ENCODE measurements at places on chromosomes 2 and 18.

- DNase-seq = peak; percentile 3
Observed at GRCh38 chr18:29383311-29384273, 1206.7 kb upstream of the CDH2 start.

DNA sequence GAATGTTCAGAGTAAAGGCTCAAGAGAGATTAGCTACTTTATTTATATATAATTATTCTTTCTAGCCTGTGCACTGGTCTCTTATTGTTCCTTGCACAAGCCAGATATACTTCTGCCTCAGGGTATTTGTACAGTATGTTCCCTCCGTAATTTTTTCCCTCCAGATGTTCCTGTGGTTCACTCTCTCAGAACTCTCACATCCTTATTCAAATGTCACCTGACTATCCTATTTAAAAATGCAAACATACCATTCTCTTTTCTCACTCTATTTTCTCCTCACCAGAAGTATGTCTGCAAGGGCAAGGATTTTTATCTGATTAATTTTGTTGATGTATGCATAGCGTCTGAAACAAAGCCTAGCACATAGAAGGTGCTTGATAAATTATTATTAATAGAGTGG is 64.0 kb upstream of the CERS6 start:
- DNase-seq = no peak

DNA sequence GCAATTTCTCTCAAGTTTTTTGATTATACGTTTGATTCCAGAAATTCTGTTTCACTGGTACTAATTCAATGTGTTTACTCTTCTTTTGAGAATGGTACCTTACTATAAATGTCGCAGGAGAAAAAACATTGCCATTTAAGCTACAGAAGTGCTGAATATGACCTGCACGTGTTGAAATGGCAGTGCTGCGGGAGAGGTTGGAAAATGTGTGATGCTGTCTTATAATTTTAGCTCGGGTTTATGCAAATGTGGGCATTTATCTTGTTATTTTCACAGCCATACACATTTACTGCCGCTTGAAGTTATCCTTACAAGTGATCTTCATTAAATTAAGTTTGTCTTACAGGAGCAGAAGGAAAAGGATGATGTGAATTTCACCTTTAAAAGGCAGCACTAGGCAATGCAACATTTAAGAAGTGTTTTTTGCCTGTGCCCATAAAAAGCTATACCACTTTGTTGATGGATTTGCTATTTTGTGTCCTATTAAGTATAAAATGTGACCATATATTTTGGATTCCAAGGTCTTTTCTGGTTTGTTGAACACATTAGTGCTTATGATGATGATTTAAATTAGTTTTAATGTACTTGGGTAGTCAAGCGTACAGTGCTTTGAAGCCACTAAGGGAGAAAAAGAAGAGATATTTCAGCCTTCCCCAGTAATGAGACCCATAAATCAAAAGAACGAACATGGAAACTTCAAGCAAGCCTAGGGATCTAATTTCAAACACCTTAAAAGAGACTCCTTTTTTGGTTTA is 112.1 kb downstream of the LTBP1 start:
- no peak for DNase-seq

DNA sequence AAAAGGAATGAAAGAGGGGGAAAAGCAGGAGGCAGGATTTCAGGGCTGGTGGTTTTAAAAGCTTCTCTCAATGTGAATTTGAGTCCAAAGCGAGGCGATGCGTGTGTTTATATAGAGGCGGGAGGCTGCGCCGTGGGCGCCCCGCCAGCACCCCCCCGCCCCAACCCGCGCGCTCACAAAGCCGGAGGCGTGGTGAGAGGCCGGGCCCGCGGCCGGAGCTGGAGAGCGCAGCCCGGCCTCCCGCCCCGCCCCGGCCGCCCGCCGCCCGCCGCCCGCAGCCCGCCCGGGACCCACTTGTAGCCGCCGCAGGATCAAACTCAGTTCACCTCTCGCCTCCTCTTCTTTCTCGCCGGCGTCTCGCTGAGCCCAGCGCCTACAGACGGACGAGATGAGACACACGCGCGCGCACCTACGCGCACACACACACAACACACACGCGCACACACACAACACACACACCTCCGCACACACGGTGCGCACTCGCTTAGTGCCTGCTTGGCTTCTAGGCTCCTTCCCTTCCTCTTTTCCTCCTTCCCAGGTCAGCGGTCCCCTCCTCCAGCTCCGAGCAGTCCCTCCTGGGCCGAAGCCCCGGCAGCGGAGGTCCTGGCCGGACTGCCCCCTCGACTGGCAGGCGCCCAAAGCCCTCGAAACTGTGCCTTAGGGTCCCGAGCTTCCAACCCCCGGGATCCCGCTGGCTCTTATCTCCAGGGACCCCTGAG is 1.3 kb upstream of the CYP26B1 start:
- DNase-seq = no peak

GRCh38 chr18:80143881-80144280 is 34.8 kb downstream of the ADNP2 start:
- no peak for DNase-seq

GRCh38 chr2:120236791-120237190 is 13.6 kb upstream of the TMEM185B start:
- DNase-seq = no peak

DNA sequence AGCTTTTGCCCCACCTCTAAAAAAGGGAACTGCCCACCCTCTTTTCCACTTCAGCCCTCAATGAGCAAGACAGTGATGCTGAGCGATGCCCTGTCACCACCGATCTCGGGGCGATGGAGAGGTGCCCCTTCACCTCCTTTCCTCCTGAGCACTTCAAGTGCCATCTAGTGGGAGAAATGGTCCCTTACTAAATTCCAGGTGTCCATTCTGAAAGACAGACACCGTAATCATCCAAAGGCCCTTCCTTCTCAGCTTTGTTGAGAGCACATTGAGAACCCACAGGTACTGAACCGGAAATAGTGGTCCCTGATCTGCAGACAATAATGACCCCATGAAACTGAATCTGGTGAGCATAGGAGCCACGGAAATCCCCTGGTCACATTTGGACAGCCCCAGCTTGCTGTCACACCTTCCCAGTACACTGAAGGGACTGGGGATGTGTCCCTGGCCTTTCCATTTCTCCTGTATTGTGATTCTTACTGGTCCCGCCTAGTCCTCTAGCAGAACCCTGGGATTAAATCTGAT is 38.5 kb downstream of the KCTD18 start:
- no peak for DNase-seq

GRCh38 chr2:134207589-134208209 is 46.2 kb upstream of the MGAT5 start:
- no peak for DNase-seq

- DNase-seq = no peak
Observed at GRCh38 chr2:240426845-240427721, 8.4 kb upstream of the GPC1 start.

DNA sequence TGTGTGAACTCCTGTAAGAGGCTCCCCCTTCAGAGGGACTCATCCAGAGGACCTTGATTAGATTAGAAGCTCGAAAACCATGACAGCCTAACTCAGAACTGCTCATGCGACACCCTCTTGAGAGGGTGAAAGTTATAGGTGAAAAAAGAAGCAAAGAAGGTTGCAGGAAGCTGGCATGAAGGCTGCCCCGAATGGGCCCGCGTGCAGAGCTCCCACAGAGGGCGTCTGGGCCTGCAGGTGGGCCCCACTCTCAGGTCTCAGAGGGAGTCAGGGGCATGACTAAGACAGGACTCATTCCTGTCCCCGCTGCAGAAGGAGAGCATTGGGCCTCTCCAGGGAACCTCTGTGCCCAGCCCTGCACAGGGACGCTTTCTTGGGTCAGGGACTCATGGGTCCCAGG is 235.4 kb downstream of the EIPR1 start:
- DNase-seq = no peak

DNA sequence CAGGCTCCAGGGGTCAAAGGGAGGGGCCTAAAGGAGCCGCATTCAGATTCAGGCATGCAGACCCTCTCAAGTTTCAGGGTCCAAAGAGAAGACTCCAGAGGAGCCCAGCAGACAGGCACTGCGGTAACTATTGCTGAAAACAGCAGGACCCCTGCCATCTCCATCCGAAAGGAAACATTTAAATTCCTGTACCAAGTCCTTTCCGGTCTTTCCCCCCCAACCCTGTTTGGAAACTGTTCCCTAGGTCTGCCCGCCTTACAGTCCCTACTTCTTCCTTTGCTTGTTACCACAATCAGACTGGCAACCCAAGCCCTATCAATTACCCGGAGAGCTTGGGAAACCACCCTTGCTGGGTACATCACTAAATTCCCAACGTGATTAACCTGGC is 82.0 kb downstream of the DNMT3A start:
- DNase-seq = no peak

GRCh38 chr2:181308766-181309515 is 148.2 kb upstream of the ITGA4 start:
- no peak for DNase-seq

- no peak for DNase-seq
Observed at GRCh38 chr2:168300460-168300859, 53.1 kb upstream of the STK39 start.

GRCh38 chr18:49861659-49862058 is 48.3 kb upstream of the ACAA2 start:
- no peak for DNase-seq

- no peak for DNase-seq
Observed at GRCh38 chr18:35880788-35881455, 91.6 kb upstream of the RMP24 start.

DNA sequence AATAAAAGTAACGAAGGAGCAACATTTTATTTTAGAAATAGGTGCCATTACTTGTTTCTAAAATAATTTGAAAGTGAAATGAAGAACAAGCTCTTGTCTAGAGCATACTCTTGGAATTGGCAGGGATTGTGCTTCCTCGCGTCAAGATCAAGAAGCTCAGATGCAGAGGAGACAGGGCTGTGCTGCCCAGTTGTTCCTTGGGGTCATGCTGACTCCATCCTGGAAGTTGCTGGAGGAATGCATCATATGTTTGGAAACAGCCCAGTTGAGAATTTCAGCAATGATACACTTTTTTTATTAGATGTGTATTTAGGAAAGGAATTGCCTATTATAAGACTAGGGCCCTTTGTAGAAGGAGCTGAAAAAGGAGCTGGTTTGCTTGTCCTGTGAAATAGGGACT is 17.2 kb downstream of the LTBP1 start:
- DNase-seq = no peak

GRCh38 chr2:233817361-233817911 is 36.9 kb downstream of the HJURP start:
- DNase-seq = no peak

GRCh38 chr2:113892004-113892710 is 2.3 kb downstream of the ACTR3 start:
- no peak for DNase-seq

- peak; percentile 9 for DNase-seq
Observed at GRCh38 chr18:2139691-2140090, 431.6 kb downstream of the METTL4 start.

GRCh38 chr2:179233626-179234430 is 30.8 kb downstream of the SESTD1 start:
- no peak for DNase-seq

- no peak for DNase-seq
Observed at GRCh38 chr2:26274058-26274613, 29.4 kb downstream of the HADHB start.

- no peak for DNase-seq
Observed at GRCh38 chr18:48646976-48647375, 108.1 kb downstream of the CTIF start.

DNA sequence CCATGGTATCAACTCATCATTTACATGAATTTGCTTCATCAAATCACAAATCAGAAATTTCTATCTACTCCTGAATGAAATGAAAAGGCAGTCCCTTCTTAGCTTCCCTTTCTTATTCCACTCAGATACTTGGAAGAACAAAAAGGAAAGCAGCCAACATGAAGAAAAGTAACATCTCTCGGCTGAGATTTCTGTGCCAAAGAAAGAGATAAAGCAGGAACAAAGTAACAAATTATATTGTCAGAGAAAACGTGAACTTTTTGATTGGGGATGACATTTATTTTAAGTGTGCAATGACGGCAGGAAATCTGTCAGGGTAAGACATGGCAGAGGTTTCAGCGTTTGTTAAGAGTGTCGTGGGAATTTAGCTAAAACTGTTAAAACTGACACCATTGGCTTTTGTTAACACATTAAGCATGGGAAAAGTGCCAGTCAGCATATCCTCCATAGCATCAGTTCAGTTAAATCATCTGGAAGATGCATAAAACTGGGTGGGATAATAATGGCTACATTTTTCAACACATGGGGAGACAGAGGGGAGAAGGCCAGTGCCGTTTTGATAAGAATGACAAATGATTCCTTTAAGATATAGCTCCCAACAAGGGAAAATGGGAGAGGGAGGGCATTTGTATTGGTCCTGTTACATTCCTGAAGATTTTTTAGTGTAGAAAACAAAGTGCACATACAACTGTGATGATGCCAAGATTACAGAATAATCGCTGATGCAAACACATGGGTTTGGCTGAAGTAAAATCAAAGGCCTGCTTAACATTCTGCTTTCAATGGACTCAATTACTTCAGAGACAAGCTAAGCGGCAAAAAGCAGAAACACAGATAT is 211.6 kb downstream of the ZNF521 start:
- DNase-seq = no peak

DNA sequence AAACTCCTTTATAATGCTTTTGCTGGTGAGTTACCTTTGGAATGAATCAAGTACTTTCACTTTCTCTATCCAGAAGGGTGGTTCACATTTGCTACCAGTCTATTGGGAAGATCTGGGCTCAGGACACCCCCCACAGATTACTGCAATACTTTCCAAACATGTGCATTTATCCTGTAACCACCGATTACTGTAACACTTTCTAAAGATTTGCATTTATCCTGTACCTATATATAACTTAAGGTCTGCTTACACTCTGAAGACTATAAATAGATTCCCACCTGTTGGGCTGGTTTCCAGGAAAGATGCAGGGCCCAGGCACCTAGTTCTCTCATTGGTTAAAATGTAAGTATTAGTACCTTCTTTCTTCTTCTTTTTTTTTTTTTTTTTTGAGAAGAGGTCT is 113.0 kb upstream of the NEDD4L start:
- no peak for DNase-seq

- no peak for DNase-seq
Observed at GRCh38 chr18:70645971-70646370, 357.1 kb downstream of the SOCS6 start.

GRCh38 chr2:204947405-204947804 is 402.1 kb downstream of the PARD3B start:
- no peak for DNase-seq

GRCh38 chr2:182302174-182302573 is 124.7 kb downstream of the PDE1A start:
- peak; percentile 47 for DNase-seq

GRCh38 chr18:73577365-73577764 is 570.3 kb downstream of the FBXO15 start:
- DNase-seq = no peak

- DNase-seq = no peak
Observed at GRCh38 chr2:33153008-33153407, 206.3 kb downstream of the LTBP1 start.

- DNase-seq = peak; percentile 99
Observed at GRCh38 chr2:127398239-127398590, 10.4 kb upstream of the MAP3K2 start.

DNA sequence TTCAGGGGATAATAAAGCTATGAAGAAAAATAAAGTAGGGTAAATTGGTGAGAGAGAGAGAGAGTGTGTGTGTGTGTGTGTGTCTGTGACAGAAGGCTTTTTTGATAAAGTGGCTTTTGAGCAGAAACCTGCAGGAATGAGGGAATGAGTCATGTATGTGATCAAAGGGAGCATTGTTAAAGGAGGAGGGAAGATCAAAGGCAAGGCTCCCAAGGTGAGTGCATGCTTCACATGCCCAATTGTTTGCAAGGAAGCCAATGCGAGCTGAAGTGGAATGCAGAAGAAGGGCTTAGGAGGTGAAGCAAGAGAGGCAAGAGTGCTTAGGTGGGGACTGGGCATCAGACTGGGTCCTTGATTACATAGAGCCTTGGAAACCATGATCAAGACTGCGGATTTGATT is 96.8 kb downstream of the DNAH6 start:
- no peak for DNase-seq

- no peak for DNase-seq
Observed at GRCh38 chr18:33584548-33585430, 6.8 kb downstream of the ASXL3 start.

All from HS-27A (cell line).